WTC11 (cell line): ENCODE measurements at places on chromosomes 7 and 10.

DNA sequence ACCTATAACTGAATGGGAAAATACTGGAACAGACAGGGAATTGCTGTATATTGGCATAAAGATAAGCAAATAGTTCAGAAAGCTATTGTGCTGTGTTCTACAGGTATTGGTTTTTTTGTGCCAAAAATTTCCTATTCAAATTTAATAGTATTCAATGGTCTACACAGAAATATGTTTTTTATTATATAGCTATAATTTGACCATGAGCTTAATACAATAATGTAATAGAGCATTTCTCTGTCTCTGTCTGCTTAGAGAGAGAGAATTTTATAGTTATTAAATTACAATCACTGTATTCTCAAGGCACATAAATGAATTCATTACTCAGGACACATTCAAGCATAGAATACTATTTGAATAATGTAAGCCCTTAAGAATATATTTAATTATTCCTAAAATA lies 62.3 kb upstream of the FZD8 start:
- no peak for DNase-seq

DNA sequence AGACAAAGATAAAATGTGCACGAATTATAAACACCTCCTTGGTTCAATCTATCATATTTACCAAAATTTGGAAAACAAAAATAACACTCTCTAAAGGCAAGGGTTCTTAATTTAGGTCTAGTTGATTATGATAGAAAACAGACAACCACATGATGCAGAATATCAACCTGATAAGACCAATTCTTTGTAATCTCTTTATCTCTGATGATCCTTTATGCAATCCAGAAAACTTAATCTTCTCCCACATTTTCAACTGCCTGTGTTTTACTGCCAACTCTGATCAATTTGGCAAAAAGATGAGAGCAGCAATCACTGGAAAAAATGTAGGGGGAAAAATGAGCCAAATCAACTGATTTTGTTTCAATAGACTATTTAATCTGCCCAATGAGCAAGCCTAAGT lies 148.5 kb downstream of the LRRN3 start:
- no peak for DNase-seq

DNA sequence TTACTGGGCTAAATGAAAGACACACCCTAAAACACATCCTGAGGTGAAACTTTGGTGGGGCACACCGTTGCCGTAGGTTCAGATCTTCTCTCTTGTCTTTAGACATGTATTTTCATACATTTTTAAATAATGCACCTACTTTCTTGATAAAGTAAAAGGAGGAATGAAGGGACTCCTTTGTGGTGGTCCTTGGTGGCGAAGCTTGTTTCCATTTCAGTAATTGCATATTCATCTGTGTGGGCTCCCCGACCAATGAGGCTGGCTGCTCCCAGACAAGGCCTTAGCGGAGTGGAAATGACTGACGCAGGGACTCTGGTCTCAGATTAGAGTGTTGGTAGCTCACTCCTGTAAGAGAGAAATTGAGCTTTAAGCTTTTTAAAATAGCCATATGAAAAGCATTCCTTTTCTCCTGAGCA lies 815 bp downstream of the CCSER2 start:
- no peak for DNase-seq

- no peak for DNase-seq
Measured at GRCh38 chr10:13973742-13974141, 357.0 kb downstream of the FRMD4A start.

DNA sequence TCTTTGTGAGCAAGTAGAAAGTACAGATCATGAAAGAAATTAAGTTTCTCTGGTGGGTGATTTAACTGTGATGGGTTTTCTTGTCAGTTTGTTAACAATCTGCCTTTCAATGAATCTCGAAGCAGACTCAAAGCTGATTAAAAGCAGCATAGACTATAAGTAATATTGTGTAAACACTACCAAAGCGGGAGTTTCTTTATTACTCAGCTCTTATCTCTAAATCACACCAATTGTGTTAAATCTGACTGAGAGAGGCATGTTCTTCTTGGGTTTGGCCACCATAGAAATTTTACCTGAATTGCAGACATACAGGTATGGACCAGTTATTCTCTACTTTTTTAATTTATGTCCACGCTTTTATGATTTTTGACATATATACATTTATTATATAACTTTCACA lies 65.2 kb downstream of the DKK1 start:
- DNase-seq: no peak

DNA sequence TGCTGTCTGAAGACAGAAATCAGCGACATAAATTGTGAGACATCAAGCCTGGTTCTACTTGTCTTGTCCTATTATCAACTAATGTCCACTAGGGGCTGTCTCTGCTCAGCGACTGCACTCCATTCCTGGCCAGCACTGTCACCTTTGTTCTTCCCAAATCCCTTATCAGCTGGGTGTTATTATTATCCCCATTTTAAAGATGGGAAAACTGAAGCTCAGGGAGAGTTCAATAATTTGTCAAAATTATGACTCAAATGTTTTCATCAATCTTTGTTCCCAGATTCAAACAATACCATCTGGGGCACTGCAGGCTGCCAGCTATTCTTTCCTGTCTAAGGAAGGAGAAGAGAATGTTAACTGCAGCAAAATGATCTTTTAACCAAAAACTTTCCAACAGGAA lies 431.6 kb upstream of the NFE2L3 start:
- no peak for DNase-seq

DNA sequence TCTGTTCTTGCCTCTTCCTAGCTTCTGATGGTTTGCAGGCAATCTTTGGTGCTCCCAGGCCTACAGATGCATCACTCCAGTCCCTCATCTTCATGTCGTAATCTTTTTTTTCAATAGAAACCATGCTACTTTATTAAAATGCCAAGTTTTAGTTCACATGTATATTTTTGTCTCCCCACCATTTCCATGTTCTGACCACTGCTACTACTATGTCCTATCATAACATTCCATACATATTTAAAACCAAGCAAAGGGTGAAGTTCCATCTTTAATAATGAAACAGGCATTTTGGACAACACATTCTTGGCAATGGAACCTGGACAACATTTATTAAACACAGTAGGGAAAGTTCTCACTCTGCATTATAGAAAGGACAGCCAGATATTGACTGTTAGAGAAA lies 58.8 kb downstream of the ZNF518A start:
- no peak for DNase-seq

DNA sequence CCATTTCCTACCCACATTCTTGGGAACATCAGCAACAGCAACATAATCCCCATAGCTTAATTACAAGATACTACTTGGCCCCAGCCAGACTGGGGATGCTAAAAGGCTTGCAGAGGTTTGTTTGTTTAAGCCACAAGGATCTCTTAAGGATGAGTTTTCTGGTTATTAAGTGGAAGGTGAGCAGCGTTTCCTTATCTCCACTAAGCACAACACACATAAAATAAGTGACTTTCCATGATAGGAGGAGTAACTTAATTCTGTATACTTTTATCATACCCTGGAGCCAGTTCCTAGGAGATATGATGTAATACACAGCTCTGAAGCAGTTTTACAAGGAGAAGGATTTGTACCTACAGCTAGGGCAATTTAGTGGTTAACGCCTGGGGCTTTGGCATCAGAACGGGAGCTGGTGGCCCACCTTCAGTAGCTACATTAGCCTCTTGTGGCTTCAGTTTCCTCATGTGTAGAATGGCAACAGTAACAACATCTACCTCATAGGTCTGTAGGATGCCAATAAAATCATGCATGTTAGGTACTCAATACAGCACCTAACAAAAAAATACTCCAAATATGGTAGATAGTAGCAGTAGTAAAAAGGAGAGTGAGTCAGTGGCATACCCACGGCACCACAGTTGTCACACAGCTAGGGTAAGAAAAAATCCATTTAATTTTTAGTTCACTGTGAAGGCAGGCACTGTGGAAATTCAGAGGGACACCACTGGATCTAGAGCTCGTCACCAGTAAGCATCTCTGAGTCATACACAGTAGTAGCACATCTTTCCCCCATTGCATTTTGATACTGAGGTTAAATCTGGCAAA lies 55.2 kb downstream of the DOCK4 start:
- no peak for DNase-seq

DNA sequence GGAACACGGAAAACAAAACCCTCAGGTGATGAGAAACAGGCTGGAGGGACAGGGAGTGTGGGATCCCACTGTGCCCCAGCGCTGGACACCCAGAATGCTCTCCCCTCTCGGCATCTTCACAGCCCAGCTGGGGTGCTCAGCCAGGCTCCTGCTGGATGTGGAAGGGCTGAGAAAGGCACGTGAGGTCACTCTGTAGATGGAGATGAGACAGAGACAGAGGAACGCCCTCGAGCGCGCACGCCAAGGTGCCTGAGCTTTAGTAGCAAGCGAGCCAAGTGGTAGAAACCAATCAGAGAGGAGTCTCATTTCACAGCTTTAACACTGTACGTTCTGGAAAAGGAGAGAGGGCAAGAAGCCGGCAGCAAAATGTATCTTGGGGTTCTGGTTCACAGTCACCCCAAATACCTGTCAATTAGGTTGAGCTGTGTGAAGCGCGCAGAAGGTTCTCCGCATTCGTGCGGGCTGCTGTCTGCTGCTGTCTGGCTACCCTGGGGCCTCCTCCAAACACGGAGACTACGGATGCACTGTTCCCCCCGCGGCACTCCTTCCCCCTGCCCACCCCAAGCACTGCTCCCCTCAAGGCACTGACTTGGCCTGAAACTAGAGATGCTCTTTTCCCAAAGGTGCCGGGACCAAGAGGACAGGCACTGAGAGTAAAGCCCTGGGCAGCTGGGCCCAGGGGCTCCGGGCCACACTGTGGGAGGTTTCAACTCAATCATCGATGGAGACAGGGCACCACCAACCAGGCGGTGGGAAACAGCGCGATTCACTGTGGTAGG lies 91.4 kb downstream of the ZRANB1 start:
- no peak for DNase-seq

- no peak for DNase-seq
Measured at GRCh38 chr10:17143055-17143690, 13.6 kb upstream of the CUBN start.

DNA sequence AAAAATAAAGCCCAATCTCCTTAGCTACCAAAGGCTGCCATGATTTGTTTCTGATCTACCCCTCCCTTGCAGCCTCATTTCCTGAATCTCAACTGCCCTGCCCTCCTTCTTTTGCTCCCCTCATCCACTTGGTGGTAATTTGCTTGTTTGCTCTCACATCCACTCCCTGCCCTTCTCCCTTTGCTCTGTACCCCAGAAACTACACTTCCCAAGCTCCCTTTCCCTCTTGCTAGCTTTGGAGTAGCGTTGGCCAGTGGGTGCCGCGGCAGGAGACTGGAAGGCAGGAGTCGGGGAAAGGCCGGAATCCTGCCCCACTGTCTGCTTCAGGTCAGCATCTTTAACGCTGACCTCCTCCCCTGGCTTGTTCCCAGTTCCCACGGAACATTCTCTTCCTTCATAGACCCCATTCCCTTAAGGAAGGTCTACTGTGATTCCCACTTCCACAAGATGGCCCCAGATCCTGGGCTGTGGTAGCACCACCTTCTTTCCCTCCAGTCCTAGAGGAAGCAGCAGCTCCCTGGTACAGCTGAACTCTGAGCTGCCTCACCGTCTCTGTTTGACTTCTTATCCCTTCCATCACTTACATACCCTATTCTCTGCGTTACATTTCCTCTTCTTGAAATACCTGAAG lies 79.1 kb downstream of the PIK3CG start:
- no peak for DNase-seq

DNA sequence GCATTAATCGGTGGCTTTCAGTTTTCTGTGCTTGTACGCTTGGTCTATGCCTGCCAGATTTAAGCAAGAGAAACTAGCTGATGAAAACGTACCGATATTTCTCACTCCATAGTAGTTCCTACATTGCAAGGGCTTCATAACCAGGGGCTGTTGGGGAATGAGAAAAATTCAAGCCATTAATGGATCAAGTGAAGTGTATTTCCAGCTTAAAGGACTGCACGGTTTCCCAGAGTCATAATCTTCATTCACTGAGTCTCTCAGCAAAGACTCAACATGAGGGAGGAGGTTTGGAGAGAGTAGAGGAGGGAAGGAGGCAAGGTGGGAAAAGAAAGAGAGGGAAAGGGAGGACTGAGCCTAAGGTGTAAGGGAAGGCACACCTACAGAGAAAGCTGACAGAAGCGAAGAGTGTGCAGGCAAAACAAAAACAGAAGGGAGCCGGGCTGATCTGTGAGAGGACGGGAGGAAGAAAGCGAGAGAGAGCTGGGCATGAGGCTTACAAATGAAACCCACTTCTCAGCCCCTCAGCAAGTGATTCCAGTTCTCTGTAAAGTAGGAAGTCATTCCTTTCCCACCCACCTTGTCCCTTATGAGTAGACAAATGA lies 625 bp downstream of the GIMAP2 start:
- DNase-seq: no peak

DNA sequence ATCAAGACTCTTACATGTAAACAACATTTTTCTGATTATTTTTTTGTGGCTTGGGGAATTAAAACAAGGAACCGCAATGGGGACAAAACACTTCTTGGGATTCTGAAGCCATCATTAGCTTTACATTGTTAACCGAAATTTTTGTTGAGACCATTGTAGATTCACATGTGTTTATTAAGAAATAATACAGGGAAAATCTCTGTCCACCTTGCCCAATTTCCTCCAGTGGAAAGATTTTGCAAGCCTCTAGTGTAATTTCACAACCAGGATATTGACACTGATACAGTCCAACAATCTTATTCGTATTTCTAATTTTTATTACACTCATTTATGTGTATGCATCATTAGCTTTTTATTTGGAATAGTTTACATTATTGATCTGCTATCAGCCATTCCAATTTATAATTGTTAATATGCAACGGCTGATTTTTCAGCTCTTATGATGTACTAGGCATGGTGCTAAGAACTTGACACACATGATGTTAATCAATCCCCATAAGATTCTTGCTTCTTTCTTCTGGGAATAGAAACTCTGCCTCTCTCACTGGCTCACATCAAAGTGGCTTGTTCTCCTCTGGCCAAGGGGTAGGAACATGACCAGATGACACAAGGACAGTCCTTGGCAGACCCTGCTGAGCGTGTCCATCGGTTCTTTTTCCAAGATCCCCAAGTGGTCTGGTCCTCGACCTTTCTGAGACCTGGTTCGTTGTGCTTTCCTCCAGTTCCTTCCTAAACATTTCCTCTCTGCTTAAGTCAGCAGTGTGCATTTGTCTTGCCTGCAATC lies 137.6 kb downstream of the ADAM12 start:
- no peak for DNase-seq

GRCh38 chr10:77970869-77971803 lies 44.6 kb upstream of the DLG5 start:
- DNase-seq: no peak

DNA sequence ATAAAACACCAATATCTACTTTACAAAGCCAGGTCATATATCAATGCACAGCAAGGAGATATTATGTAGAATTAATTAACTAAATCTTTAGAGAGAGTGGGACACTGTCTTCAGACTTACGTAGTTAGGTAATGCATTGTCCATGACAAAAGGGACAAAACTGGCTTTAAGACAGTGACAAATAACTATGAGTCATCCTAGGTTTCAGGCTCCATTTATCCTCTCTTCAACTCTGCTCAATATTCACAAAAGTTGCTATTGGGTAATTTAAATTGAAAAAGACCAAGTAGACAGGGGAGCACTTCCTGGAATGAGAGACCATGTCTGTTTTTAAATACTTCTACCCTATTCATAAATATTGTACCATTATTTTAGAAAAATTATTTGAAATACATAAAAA lies 464.5 kb downstream of the ARL4A start:
- no peak for DNase-seq
